ENCODE measurements at places on chromosomes 6 and 20. TPM values are rescaled to one million over a fixed set of nuclear protein-coding genes. Genes with fewer than 3 reads are reported as not detected.

DNA sequence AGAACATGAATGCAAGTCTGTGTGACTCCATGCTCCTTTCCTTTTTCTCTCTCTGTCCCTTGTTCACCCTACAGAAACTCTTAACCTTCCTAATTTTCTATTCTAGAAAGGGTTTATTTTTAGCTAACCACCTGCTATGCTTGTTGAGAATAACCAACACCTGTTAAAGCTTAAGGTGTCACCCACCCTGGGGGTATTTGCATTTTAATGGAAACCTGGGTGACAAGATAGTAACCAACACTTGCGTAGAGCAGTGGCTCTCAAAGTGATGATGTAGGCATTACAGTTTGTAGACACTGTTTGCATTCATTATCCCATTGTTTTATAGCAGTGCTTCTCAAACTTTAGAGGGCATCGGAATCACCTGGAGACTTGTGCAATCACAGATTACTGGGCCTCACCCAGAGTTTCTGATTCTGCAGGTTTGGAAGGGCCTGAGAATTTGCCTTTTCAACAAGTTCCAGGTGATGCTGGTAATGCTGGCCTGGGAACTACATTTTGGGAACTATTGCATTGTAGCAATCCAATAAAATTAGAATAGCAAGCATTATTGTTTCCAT, 114.4 kb upstream of the ARMC2 start:
- no peaks in the 10 kb centered on the region for H3K36me3 ChIP-seq
- H3K27ac ChIP-seq = no peak overlapping the region
- peaks cover 9% of the 10 kb centered on the region for H3K4me1 ChIP-seq
- DNase-seq = no peak
- H3K27me3 ChIP-seq = no peaks in the 10 kb centered on the region

KCNS1 gene
- 0.14 TPM for total RNA-seq

ASCC3 gene
- 22.4 TPM for total RNA-seq

- H3K4me1 ChIP-seq = no peaks in the 10 kb centered on the region
- DNase-seq = no peak
- no peak overlapping the region for H3K4me3 ChIP-seq
- no peaks in the 10 kb centered on the region for H3K36me3 ChIP-seq
- H3K27me3 ChIP-seq = no peaks in the 10 kb centered on the region
These were observed 131.6 kb upstream of the SOX4 start for GRCh38 chr6:21461844-21462518.

- no peaks in the 10 kb centered on the region for H3K27me3 ChIP-seq
- no peak overlapping the region for H3K27ac ChIP-seq
- DNase-seq = no peak
- H3K36me3 ChIP-seq = no peaks in the 10 kb centered on the region
These were observed 75.1 kb downstream of the ADGRG6 start for GRCh38 chr6:142376800-142377496.

DNA sequence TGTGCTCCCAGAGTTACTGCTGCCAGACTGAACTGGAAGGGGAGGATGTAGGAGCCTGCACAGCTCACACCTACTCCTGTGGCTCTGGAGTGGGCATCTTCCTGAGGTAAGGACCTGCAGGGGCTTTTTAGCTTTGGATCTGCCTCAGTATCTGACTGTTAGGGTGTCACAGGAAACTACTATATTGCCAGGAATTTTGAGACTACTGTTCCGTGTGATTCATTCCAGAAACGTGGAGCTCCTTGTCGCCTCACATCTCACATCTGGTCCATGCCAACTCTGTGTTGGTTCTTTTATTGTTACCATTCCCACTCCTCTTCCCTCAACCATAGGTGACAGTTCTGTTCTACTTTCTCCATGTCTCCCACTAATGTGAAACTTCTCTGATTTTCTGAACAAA, 34.1 kb downstream of the PRPH2 start:
- no peaks in the 10 kb centered on the region for H3K27me3 ChIP-seq
- no peaks in the 10 kb centered on the region for H3K4me1 ChIP-seq
- peaks cover 57% of the 10 kb centered on the region for H3K36me3 ChIP-seq

DNA sequence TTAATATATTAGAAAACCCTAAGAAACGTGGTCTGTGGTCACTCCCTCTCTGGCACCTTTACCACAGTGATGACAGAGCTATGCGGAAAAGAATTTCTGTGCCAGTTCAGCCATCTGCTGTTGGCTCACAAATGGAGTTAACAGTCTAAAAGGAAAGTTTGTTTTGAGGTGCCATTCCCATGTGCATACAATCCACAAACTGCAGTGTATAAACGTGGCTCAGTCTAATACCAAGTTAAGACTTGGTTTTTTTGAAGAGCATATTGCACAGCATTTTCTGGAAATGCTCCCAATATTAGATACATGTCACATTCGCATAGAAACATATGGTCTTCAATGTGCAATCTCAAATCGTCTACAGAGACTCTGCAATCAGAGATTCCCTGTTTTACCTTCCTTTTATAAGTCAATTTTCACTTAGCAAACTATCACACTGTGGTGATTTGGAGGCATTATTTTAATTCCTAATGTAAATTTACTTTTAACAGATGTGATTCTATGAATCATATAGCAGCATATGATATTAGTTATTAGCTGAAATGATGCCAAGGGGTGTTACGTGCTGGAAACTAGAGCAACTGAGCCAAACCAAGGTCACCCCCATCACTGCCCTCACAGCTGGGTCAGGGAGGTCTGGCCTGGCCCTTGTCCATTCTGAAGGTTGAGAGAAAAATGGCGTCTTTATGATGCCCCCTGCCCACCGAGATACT, 383.5 kb downstream of the PRKN start:
- no peak overlapping the region for H3K27ac ChIP-seq
- H3K4me1 ChIP-seq = no peaks in the 10 kb centered on the region
- no peaks in the 10 kb centered on the region for H3K27me3 ChIP-seq

OOEP gene
- total RNA-seq = not detected
